ENCODE measurements at places on chromosomes 6 and 20.

GRCh38 chr6:141925001-141925400 lies 207.7 kb upstream of the GJE1 start:
- no peak for DNase-seq

- DNase-seq: no peak
Measured at GRCh38 chr6:149489967-149490366, 5.2 kb upstream of the ZC3H12D start.

- no peak for DNase-seq
Measured at GRCh38 chr6:15363164-15363522, 117.3 kb downstream of the JARID2 start.

GRCh38 chr6:122589115-122589514 lies 21.1 kb upstream of the PKIB start:
- DNase-seq: no peak

GRCh38 chr6:87714093-87714842 lies 12.2 kb upstream of the AKIRIN2 start:
- no peak for DNase-seq

Data from NCI-H1092 treated with DMSO at 0.1 percent for 48 hours (cell line).